ENCODE measurements at places on chromosomes 13 and 19. TPM values are rescaled to one million over a fixed set of nuclear protein-coding genes. Genes with fewer than 3 reads are reported as not detected.

- no peaks in the 10 kb centered on the region for H3K36me3 ChIP-seq
- H3K4me1 ChIP-seq: no peaks in the 10 kb centered on the region
- H3K4me3 ChIP-seq: no peak overlapping the region
- no peak overlapping the region for H3K27ac ChIP-seq
These were observed 30.4 kb downstream of the CEBPG start for GRCh38 chr19:33403973-33404304.

DNA sequence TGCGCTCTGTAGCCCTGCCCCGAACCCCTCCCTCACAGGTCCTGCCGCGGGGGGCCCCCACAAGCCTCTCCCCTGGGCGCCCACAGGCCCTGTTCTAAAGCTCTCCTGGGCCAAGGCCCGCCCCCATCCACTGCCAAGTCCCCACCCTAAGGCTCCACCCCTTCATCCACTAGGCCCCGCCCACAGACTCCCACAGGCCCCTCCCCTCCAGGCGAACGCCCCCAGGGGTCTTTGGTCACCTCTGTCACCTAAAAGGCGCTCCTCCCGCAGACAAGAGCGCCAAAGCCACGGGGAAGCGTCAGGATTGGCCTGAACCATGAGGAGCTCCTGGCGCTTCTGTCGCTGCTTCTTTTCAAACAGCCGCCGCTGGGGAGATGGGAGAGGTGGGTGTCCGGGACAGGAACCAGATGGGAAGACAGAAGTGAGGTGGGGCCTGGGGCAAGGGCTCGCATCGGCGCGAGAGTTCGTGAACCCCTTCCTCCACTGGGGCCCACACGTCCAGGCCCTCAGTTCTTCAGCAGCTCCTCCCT is 2.3 kb downstream of the TULP2 start:
- H3K27ac ChIP-seq: peak overlapping the region; percentile 68
- peak; percentile 75 for DNase-seq
- peak overlapping the region; percentile 21 for H3K4me3 ChIP-seq
- H3K27me3 ChIP-seq: no peaks in the 10 kb centered on the region

The SPRED3 gene
- polyA plus RNA-seq: 1.3 TPM

The CASP14 gene
- polyA plus RNA-seq: not detected

- H3K36me3 ChIP-seq: peaks cover 27% of the 10 kb centered on the region
- H3K27ac ChIP-seq: no peak overlapping the region
- no peaks in the 10 kb centered on the region for H3K27me3 ChIP-seq
- H3K4me3 ChIP-seq: no peak overlapping the region
- no peak for DNase-seq
- H3K4me1 ChIP-seq: peaks cover 4% of the 10 kb centered on the region
These were observed 5.8 kb downstream of the TFPT start for GRCh38 chr19:54109651-54110050.

- DNase-seq: no peak
- no peaks in the 10 kb centered on the region for H3K27me3 ChIP-seq
- peaks cover 10% of the 10 kb centered on the region for H3K4me1 ChIP-seq
- H3K36me3 ChIP-seq: peaks cover 13% of the 10 kb centered on the region
- H3K27ac ChIP-seq: no peak overlapping the region
These were observed 5.5 kb downstream of the EPN1 start for GRCh38 chr19:55680339-55681130.

DNA sequence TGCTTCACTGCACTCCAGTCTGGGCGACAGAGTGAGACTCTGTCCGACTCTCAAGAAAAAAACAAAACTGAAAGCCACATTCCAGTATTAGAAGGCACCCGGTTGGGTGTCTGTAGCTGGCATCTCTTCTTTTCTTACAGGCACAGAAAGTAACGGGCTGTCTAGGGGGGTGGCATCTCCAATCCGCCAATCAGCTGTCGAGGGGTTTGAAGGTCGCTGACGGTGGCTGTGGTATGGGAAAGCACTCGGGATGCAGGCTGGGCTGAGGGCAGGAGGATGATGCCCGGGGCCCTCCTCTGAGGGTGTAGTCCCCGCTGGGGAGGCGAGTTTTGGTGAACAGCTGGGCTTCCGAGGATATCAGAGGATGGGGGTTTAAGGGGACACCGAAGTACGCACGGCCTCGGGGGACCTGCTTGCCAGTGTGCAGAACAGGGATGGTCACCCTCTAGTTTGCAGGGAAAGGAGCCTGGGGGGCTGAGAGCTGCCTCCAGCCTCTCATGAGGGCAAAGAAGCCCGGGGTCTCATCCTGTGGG is 27.0 kb upstream of the ZBTB7A start:
- no peak overlapping the region for H3K4me3 ChIP-seq
- H3K27ac ChIP-seq: no peak overlapping the region
- DNase-seq: no peak

GRCh38 chr19:50843701-50844221 is 10.4 kb upstream of the KLK15 start:
- H3K27ac ChIP-seq: no peak overlapping the region
- H3K36me3 ChIP-seq: no peaks in the 10 kb centered on the region
- DNase-seq: no peak
- H3K4me3 ChIP-seq: no peak overlapping the region
